HCT116 (cell line): ENCODE measurements at places on chromosomes 6 and 20. TPM values are rescaled to one million over a fixed set of nuclear protein-coding genes. Genes with fewer than 3 reads are reported as not detected.

The DNAH8 gene
- total RNA-seq, result not detected

The SERINC1 gene
- 45.2 TPM for total RNA-seq

DNA sequence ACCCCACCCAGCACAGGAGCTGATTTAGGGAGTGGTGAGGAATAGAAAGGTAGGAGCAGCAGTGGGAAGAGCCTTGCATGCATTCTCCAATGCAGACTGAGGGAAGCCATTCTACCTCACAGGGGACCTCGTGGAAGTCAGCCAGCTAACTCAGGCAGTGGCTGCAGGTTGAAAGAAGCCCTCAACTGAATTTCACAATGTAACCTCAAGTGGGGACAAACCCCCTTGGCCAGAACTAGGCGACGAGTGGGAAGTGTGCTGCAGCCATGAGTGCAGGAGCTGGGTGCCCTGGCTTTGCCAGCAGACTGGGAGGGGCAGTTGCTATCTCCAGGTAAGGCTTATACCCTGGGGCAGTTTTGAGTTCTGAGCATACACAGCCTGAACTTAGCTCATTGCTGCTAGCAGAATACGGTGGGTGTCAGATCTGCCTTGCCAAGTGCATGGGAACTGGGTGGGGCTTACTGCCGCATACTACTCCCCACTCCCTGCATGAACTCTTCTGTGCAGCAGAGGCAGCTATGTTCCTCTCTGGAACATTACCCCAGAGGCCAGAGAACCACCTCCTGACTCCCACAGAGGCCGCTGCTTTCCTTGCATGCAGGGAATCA, 126.5 kb downstream of the CDK19 start:
- DNase-seq, result no peak

DNA sequence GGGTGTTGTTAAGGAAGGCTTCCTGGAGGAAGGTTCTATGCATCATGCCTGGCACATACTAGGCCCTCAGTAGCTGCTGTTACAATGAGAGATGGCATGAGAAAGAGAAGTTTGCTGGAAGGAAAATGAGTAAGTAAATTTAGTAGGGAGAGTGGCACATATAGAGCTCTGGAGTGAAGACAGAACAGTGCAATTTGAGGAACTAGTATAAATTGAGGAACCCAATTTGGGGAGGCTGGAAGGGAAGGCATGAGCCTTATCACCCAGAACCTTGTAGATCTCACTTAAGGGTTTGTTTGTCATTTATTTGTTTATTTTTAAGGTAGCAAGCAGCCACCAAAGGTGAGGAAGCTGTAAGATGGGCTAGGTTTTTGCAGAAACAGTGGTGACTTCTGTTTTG, 87.1 kb upstream of the SCGN start:
- DNase-seq, result no peak

The MCHR2 gene
- not detected for total RNA-seq

GRCh38 chr6:81722506-81723223, 29.8 kb downstream of the TENT5A start:
- no peak for DNase-seq

GRCh38 chr6:52201046-52201445, 14.9 kb downstream of the IL17A start:
- no peak for DNase-seq

DNA sequence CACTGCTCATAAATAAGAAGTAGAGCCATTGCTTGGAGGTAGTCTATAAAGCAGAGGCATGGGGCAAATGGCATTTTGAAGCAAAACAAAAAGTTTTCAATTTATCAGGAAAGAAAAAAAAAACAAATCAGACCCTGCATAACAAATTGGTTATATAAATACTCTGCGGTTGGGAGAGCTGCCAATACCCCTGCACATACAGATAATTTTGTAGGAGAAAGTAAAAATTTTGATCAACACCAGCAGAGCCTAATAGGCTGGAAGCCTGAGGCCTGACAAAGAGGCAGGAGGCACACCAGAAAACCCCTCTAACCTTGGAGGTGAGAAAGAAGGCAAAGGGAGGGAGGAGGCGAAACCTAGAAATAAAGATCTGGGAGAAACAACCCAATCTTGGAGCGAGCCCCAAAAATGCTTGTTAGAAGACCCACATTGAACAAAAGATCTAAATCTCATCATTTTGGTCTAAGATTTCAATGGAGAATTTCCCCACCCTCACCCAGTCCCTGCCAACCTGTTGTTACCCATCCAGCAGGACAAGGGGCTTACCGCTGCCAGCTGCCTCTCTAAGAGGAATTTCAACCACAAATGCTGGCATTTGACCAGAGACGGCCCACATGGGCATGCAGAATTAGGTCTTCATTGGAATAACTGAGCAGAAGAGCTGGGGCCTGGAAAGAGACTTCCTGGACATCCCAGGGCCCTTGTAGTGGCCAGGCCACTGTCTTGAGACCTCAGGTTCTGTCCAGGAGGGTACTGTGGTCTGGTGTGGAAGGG, 28.4 kb downstream of the FOXA2 start:
- DNase-seq, result no peak
